ENCODE measurements at places on chromosomes 13 and 19.

- no peak for DNase-seq
These were observed at the start of gene SHD for GRCh38 chr19:4278419-4279266. Gene SHD, plus strand, starts transcription at chr19:4279266. Its CDS starts 798 bp downstream, at chr19:4280064.

DNA sequence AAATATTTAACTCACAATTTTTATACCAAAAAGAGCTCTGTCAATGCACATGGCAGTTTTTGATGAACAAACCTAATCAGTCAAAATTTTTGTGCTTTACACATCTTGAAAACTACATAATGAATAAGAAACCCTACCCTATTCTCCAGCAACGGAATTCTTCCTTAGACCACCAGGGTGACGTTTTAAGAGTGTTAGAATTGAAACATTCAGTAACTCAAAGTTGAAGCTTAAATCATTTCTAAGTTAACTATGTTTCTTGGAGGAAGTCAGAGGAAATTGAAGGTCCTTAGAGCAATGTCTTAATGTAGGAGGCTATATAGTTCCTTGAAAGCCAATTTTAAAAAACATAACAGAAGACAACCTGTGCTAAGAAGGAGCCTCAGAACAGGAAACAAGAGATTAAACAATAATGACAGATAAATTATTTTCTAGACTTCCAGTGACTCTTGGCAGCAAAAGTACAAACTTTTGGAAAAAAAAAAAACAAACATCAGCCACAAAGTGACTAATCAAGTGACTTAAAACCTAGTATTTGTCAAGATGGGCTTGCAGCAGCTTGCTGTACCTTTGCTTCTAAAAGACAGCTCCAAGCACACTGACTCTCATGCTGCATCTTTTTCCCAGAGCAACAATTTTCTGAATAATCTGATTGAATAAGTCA, 6.2 kb downstream of the SPRY2 start:
- DNase-seq: no peak

- no peak for DNase-seq
These were observed 1925.2 kb downstream of the OLFM4 start for GRCh38 chr13:54953786-54954185.

DNA sequence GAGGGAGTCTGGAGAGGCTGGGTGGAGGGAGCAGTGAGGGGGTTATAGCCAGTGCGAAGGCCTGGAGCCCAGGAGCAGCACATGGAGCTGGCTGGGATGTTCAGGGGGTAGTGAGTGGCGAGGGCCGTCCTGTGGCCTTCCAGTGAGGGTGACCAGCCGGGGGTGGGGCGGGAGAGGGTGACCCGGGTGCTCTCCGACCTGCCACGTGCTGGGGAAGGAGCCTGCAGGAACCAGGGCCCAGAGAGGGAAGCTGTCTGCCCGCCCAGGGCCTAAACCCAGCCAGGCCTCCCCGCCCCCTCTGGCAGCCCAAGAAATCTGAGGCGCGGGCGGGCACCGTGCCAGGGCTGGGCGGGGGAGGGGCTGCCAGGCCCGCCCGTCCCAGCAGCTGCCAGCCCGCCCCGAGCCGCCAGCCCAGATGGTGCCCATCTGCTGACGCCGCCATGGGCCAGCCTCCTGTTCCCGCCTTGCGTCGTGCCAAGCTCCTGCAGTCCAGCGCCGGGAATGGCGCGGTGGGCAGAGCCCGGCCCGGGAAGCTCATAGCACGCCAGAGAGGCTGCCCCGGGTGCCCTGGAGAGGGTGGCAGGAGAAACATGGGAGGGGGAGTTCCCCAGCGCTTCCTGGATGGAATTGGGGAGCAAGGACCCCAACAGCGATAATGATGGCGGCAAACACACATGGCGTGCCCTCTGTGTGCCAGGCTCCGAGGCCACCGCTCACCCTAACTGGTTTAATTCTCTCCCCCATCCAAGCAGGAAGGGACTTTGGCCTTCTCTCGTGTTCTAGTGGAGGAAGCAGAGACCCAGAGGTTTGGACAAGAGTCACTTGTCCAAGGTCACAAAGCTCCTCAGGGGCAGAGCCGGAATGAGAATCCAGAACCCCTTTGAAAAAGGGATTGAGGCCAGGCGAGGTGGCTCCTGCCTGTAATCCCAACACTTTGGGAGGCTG, 21.5 kb downstream of the NFIC start:
- DNase-seq: no peak

DNA sequence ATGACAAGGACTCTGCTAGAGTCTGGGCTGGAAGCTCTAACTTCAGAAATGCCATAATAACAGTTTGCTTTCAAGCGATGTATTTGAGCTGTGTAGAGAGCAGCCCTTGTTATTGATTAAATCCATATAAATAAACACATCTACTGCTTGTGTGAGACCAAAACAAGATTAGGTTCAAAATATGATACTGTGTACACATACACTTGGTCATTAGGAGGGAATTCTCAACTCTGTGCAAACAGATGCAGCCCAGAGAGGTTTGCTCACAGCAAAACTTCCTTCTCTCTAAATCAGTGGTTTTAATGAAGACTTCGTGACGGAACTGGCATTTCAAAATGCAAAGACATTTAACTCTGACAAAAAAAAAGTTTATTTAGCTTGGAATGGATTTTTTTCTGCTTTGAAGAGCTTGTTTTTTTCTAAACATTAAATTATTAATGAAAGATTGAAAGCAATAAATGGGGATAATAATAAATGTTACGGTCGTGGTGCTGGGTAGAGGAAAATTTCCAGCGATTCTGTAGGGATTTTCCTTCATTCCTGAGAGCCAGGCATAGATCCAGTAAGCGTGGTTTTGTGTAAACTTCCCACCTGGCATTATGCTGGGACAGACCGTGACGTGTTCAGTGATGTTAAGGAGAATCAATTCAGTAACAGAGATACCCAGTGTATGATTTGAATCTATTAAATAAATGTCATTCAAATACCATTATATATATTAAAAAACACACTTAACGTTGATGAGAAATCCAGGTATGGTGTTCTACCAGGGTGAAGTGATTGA, 213.7 kb downstream of the TEX29 start:
- no peak for DNase-seq

Data from GM10248 (cell line).